ENCODE measurements at places on chromosomes 6 and 20.
A peak's percentile ranks its signal among the peaks of the same experiment; 100 is the strongest.

DNA sequence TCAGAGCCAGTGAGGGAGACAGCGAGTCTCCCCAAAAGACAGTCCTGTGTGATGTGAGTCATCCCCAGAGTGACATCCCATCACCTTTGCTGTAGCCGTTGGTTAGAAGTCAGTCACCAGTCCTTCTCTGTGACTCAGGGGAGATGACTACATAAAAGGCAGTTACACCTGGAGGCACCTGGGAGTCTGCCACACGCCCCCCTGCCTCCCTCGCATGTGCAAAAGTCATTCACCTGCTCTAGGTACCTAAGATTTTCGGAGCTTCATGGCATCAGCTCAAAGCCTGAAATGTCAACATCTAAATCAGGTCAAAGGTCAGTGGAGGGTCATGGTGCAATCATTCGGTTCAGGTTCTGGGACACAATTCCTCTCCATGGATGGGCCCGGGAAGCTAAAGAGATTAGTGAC lies 50.3 kb downstream of the PRR18 start:
- peak; percentile 36 for DNase-seq

- DNase-seq: no peak
Observed at GRCh38 chr6:52482903-52483670, 62.9 kb downstream of the EFHC1 start.

DNA sequence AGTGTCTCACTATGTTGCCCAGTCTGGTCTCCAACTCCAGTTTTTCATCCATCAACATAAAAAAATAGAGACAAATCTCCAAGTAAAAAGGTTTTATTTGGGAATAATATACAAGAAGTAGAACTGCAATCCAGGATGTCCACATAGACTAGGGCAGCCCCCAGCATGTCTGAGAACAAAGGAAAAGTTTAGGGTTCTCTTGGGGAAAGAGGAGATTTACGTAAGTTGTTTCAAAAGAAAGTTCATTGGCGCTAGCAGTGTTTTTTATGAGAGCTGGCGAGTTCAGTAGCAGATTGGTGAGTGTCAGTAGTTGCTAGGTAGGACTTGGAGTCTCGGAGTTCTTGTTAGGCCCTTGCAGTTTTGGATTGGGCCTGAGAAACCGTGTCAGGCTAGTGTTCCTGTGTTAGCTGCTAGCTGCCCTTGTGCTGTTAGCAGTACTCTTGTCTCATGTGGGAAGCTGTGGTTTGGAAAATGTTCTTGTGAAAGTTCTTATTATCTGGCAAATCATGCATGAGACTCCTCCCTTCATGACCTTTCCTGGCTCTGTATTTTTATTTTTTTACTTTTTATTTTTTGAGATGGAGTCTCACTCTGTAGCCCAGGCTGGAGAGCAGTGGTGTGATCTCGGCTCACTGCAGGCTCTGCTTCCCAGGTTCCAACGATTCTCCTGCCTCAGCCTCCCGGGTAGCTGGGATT lies 24.7 kb downstream of the TTLL9 start:
- DNase-seq: no peak

DNA sequence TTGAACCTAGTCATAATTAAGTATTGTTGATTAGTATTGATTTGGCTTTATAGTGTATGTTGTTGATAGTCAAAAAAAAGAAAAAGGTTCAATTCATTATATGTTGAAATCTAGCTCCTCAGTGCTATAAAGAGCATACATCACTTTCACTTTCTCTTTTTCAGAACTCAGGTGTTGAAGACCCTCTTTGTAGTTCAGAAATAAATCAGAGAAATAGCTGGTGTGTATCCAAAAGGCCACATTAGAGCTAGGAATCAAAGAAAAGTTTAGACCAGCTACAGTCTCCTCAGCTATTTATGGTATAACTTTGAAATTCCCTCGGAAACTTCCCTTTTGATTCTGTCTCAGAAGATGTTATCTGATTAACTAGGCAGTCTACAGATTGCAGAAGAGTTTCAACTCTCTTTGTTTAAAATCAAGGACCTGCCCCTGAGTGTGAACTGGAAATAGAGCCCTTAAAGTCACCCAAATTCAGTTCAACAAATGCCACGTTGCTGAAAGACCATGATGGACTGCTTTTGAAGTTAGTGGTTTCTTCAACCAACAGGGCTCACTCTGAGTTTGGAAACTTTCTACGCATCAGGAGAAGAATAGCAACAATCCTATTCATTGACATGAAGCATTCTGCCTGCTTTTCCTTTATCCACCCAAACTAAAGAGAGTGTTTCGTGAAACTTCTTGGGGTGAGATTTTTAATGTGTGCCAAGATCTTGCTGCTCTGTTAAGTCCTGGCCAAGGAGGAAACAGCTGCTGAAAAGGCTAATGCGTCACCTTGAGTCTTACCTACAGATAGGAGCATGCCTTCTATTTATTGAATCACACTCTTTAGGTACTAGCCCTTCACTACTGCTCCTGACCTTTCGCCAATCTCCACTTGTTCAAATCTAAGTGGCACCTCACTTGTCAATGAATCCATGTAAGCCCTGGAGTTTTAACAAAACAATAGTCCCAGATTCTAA lies 111.7 kb downstream of the TNFRSF21 start:
- DNase-seq: no peak

DNA sequence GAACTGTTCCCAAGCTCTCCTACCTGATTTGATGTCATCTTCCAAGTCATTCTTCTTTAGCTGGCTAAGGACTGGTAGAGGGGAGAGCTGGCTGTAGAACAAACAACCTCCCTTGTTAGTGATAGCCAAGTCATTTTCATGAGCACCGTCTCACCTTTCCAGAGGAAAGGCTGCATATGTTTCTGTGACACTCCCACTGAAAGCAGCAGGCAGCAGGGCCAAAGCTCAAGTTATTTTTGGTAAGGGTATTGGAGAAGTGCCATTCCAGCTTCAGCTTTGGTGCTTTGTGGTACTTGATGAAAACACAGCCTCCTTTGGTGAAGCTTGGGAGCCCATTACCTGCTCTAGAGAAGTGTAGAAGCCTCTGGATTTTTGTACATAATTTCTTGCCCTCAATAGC lies 5.4 kb upstream of the DOK5 start:
- no peak for DNase-seq

- no peak for DNase-seq
Observed at GRCh38 chr6:157045831-157046454, 268.8 kb downstream of the ARID1B start.

DNA sequence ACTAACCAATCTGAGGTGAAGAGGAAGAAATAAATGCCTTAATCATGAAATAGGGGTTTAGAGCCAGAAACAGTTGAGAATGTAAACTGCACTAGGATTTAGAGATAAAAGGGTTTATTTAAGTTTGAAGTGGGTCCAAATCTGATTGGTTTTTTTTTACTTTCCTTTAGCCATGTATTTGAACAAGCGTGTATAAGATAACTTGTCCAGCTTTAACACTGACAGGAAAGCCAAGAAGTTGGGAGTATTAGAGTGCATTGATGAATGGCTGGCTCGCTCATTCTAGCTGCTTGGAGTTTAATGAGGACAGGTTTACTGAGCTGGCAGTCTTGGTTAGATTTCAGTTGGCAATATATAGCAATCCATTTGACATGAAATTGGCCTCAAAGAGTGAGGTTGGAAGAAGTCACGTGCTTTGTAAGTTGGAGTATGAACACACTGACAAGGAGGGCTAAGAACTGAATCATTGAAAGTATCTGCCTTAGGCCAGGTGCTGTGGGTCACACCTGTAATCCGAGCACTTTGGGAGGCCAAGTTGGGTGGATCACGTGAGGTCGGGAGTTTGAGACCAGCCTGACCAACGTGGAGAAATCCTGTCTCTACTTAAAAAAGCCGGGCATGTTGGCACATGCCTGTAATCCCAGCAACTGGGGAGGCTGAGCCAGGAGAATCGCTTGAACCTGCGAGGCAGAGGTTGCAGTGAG lies 13.7 kb downstream of the SRSF3 start:
- no peak for DNase-seq

GRCh38 chr6:106199331-106199730 lies 113.2 kb downstream of the PRDM1 start:
- no peak for DNase-seq

GRCh38 chr6:132259070-132259469 lies 142.2 kb downstream of the MOXD1 start:
- no peak for DNase-seq

DNA sequence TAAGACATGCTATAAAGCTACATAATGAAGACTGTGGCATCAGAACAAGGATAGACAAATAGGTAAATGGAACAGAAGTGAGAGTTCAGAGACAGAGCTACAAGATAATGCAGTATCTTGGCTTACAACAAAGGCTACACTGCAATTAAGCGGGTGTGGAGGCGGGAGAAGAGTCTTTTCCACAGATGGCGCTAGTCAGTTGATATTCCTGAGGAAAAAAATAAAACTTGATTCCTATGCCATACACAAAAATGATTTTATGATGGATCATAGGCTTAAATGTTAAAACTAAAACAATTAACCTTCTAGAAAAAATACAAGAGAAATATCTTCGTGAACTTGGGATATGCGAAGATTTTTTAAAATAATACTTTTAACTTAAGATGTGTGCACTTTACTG lies 31.0 kb downstream of the RIN2 start:
- no peak for DNase-seq

DNA sequence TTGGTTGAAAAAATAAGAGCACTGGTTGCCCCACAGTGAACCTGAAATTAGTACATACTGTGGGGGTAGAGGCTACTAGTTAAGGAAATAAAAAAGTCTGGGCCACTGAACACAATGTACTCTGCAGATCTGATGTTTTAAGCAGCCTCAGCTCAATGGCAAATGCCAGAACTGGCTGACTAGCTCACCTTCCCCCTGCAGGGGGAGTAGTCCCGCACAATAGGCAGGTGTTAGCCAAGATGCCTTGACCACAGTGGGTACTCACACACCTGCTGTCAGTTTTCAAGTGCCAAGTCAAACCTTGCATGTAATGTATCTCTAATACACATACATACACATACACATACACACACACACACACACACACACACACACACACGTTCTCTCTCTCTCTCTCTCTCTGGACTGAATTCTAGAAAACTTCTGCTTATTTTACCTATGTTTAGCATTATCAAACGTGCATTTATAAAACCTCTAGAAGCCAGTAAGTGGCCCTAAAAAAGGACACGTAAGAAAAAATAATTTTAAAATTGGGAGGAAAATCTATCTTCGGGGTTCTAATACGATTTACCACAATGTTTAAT lies 36.1 kb downstream of the GMDS start:
- DNase-seq: no peak

- DNase-seq: no peak
Observed at GRCh38 chr20:1472556-1473245, 6.1 kb upstream of the NSFL1C start.

- DNase-seq: no peak
Observed at GRCh38 chr6:102742754-102743356, 1349.3 kb downstream of the GRIK2 start.

- DNase-seq: no peak
Observed at GRCh38 chr6:11706171-11706570, 72.4 kb downstream of the ADTRP start.

- no peak for DNase-seq
Observed at GRCh38 chr6:169887529-169888140, 136.2 kb downstream of the ERMARD start.

DNA sequence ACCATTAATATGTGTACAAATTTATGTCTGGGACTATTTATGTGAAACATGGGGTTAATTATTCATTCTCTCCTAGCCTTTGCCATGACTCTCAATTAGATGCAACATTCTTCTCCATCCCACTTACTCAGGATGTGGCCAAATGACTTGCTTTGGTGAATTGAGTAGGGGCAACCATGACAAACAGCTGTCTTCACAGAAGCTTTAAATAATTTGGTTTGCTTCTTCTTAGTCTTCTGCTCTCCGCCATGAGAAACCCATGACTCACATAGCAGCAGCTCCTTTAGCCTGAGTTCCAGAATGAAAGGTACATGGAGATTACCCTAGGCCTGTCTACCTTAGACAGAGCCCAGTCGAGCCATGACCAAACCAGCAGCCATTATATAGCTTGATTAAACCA lies 74.7 kb downstream of the FRK start:
- DNase-seq: no peak

- DNase-seq: no peak
Observed at GRCh38 chr6:56223995-56224394, 23.4 kb downstream of the COL21A1 start.

DNA sequence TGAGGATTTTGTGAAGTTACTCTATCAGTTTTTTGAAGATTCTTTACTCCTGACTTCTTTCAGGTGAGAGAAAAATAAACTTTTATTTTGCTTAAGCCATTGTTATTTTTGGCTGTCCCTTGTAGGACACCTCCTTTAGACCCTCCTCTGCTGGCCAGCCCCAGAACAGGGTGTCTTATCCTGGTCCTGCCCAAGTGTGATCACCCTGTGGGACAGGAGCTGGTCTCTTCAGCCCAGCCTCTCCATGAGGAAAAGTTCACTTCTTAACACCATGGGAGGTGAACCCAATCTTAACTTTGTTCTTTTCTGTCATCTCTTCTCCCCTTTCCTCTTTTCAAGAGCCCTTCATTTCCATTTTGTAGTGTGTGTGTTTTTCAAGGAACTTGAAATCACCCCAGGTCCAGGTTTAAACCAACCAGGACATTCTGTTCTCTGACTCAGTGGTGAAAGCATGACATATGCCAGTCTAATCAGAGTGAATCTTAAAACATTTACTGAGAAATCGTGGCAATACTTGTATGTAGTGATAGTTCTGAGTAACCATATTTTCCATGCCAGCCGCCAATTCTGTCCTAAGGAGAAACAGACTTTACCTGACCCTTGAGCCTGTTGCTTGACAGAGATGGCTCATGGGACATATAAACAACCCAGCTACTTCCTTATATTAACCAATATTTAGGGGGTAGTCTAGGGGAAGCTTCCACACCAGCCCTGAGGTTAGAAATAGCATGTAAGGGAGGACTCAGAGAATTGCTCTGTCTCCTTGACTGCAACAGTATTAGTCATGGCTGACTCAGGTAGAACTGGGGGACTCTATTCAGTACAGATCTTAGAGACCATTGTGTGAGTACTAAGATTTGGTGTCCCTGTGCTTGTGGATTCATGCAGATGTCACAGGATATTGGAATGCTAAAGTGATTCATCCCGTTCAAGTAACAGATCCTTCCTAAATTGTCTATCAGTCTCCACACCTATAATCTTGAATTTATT lies 48.8 kb downstream of the FLRT3 start:
- no peak for DNase-seq

- DNase-seq: no peak
Observed at GRCh38 chr20:46970937-46971630, 76.4 kb downstream of the EYA2 start.

GRCh38 chr20:13718171-13718570 lies 66.5 kb downstream of the ESF1 start:
- DNase-seq: no peak

All from T-helper 22 cell (primary cell).